ENCODE measurements at places on chromosomes 16 and 17.

- DNase-seq: no peak
These were observed at the start of the genes ABI3 and GNGT2 for GRCh38 chr17:49210158-49211029. Gene ABI3 (plus strand): TSS chr17:49210707. CDS start chr17:49210725, 18 bp downstream. Gene GNGT2 (minus strand): TSS chr17:49210574. CDS start chr17:49207422, 3,152 bp downstream.

GRCh38 chr17:75854101-75854748 is 910 bp downstream of the WBP2 start:
- peak; percentile 47 for DNase-seq

DNA sequence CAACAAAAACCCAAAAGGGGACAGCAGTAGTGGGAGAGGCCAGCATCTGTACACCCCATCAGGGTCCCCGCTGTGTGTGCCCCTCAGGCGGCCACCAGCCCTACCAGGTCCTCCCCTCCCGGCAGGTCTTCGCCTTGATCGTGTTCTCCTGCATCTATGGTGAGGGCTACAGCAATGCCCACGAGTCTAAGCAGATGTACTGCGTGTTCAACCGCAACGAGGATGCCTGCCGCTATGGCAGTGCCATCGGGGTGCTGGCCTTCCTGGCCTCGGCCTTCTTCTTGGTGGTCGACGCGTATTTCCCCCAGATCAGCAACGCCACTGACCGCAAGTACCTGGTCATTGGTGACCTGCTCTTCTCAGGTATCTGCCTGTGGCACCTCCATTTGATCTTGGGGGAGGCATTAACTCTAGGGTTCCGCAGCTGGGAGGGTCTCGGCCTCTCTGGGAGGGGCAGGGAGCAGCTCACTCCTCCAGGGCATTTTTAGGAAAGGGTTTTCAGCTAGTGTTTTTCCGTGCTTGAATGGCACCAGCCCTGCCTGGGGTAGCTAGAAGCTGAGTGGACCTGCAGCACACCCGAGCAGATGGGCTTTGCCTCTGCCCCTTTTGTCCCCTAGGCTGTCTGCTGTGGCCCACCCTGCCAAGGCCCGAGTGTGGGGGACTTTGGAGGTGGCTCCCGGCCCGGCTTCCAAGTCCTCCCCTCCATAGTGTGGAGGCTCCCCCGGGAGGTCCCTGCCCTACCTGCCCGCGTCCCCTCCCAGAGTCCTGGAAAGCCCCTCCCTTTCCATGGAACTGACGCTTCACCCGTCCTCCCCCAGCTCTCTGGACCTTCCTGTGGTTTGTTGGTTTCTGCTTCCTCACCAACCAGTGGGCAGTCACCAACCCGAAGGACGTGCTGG is 2.6 kb downstream of the SYNGR2 start:
- DNase-seq: no peak

- DNase-seq: no peak
These were observed 516 bp downstream of the CPNE2 start for GRCh38 chr16:57092786-57093411.

DNA sequence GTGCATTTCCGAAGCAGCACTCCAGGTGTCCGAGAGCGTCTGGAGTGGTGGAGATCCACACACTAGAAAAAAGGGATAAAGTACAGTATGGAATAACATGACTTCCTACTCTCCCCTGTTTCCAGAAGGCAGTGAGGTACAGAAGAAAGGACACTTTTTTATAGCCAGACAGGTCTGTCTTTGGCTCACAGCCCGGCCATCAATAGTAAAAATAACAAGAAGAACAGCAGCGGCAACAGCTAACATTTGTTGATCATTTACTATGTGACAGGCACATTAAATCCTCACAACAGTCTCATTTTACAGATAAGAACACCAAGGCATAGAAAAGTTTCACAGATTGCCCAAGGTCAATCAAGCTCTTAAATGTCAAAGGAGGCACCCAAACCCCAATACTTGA is 16.2 kb downstream of the DYNLRB2 start:
- no peak for DNase-seq

GRCh38 chr17:43909537-43910231 is 2.3 kb upstream of the MPP2 start:
- no peak for DNase-seq

- DNase-seq: no peak
These were observed 152.6 kb downstream of the SDK2 start for GRCh38 chr17:73491648-73492047.

GRCh38 chr17:9842057-9842758 is 16.5 kb downstream of the GLP2R start:
- no peak for DNase-seq

- no peak for DNase-seq
These were observed 171.2 kb downstream of the ZNF423 start for GRCh38 chr16:49684696-49685095.

DNA sequence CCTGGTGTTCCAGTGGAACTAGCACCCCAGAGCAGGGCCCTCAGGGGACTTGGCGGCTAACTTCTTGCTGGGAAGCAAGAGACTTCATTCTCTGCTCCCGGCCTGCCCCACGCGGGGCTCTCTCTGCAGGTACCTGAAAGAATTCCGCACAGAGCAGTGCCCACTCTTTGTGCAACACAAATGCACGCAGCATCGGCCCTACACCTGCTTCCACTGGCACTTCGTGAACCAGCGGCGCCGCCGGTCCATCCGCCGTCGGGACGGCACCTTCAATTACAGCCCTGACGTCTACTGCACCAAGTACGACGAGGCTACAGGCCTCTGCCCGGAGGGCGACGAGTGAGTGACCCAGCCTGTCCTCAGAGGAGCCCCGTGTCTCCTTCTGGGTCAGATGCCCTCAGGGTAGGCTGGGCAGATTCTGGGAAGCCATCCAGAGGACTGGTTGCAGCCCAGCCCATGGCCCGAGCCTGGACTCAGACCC is 25.1 kb downstream of the UNK start:
- DNase-seq: no peak

- peak; percentile 87 for DNase-seq
These were observed 17.4 kb upstream of the C17orf107 start for GRCh38 chr17:4881761-4882555.

GRCh38 chr17:58252141-58252540 is 13.8 kb downstream of the LPO start:
- DNase-seq: no peak

- DNase-seq: peak; percentile 90
These were observed 540 bp upstream of the ACLY start for GRCh38 chr17:41919165-41919817.

DNA sequence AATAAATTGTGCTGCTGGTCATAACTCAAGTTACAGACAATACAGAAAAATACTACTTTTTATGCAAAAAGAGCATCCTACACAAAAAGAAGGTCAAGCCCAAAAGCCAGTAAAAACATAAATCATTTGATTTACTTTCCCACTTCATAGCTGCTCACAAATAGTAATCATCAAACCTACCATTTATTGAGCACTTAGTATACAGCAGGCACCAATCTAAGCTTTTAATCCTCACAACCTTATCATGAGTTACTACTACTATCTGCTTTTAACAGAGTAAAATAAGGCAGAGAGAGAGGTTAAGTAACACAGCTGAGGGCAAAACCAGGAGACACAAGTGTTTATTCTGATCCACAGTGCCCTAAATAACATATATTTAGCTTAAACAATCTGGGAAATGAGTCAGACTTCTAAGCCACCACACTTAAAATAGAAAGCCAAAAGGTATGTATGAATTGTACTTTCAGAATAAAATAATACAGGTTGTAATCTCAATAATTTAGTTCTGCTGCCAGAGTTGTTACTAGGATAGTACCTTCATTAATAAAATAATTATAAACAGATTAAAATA is 1.7 kb upstream of the AARS1 start:
- DNase-seq: no peak

DNA sequence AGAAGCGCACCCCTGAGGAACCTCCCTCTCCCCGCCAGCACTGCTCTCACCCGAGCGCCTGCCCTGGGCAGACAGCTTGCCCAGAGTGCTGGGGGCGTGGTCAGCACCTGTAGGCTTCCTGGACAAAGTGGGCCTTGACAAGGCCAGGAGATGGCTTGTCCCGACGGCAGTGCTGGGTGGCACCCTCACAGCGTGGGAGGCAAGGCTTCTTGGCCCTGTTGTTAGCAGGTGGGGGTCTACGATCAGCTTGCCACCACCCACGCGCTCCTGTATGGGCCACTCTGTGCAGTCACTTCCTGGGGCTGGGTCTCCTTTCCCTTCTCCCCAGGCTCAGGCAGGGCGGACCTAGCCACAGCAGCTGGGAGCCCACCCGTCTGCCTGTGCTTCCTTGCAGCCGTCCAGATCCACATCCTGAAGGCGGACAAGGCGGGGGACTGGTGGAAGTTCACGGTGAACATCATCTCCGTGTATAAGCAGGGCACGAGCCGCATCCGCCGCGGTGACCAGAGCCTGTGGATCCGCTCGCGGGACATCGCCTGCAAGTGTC is 218.0 kb downstream of the NTN1 start:
- no peak for DNase-seq

- no peak for DNase-seq
These were observed 848.6 kb upstream of the RBFOX1 start for GRCh38 chr16:6484081-6484480.
